ENCODE measurements at places on chromosomes 1 and 21.
A peak's percentile ranks its signal among the peaks of the same experiment; 100 is the strongest.

- no peak for DNase-seq
Measured at GRCh38 chr1:157088607-157089006, 11.0 kb downstream of the ETV3L start.

GRCh38 chr1:115337633-115338456 is at the start of gene NGF:
Gene NGF, minus strand, starts transcription at chr1:115338249. Its CDS starts 51,454 bp downstream, at chr1:115286795.
- DNase-seq = no peak

DNA sequence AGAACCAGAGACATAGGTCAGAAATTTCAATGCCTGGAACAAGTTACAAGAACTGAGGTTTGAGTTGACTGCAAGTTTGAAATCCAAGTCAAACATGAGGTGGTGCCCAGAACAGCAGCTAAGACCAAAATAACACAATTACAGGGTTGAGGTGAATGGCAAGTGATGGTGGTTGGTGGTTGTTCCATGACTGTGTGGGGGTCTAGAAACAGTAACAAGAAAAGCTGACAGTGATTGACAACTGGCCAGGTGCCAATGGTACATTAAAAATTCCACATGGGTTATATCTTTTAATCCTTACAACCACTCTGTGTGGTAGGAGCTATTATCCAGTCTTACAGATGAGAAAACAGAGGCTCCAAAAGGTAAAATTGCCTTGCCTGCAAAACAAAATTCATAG is 32.0 kb downstream of the RIMS3 start:
- DNase-seq = no peak

DNA sequence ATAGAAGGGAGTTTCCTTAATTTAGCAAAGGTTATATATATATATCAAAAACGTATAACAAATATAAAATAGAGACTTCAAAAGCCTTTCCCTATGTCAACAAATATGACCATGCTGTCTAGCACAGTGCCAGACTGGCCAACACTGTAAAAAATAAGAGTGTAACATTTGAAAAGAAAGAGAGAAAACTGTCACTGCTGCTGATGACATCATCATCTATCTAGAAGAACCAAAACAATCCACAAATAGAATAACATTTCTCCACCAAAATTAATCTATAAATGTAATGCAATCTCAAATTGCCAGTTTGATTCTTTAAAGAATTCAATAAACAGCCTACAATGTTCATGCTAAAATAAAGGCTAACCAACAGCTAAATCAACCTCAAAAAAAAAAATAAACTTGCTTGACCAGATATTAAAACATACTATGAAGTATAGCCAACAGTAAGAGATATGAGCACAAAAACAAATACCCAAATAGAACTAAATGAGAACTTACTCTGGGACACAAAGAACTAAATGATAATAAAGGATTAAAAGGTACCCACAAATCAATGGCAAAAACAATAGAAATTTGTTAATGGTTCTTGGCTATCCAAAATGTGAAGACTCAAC is 50.2 kb downstream of the ENAH start:
- DNase-seq = no peak

- no peak for DNase-seq
Measured at GRCh38 chr1:224563666-224564065, 52.5 kb upstream of the CNIH3 start.

GRCh38 chr1:222616525-222616924 is 1.4 kb upstream of the MIA3 start:
- no peak for DNase-seq

DNA sequence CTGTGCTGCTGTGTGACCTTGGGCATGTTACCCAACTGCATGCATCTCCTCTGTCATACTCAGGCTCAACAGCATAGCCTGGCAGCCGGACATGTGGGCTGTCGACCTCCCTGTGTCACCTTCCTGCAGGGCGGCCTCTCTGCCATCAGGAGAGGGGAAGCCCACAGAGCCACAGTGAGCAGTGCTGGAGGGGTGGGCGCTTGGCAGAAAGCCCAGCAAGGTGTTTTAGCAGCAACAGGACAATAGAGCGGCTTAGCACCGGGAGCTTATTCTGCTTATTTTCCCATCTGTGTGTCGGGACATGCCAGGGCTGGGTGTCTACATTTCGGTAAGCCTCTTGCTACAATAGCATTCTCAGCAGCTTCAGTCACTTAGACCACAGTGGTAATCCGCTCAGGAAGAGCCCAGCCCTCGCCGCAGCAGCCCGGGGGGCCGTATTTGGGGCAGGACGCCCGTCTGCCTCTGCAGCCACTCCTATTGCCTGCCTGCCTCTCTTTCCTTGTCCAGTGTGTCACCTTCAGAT is 22.8 kb upstream of the CDK18 start:
- DNase-seq = no peak

- peak; percentile 92 for DNase-seq
Measured at GRCh38 chr1:85229574-85230097, 28.8 kb upstream of the SYDE2 start.

DNA sequence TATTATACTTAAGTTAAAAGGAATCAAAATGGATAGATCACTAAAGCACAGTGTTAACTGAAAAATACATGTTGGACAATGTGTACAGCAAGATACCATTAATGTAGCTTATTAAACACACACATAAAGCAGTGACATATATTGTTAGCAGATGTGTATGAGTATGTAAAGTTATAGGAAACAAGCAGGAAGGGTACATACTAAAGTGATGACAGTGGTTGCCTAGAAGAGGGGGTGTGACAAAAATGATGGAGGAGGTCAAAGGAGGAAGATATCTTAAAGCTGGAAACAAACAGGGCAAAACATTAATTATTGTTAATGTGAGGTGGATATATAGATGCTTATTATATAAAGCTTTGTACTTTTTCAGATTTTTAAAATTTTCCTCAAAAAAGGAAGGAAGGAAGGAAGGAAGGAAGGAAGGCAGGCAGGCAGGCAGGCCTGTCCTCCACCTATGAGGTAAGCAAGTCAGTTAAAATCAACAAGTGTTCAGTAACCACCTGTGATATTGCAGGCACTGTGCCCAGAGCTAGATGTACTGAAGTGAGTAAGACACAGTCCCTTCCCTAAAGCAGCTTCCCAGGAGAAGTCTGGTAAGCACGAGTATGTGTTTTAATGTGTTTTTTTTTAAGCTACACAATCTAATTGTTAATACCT is 252.9 kb upstream of the NR5A2 start:
- DNase-seq = no peak

GRCh38 chr21:37866027-37866426 is 50.2 kb downstream of the KCNJ6 start:
- DNase-seq = no peak

DNA sequence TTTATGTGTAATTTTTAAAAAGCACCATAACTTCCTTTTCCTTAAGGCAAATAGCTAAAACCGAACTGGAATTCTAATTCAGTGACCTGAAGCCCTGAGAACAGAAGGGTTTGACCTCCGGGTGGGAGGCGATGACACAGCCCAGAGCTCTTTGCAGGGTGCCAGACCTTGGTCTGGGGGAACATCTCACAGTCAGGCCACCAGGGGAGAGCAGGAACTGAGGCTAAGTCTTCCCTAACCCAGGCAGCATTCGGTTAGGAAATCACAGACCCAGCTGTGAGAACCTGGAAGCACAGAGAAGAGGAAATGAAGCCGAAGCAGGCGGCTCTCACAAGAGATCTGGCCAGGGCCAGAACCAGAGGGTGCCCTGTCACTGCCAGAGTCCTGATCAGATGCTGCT is 444.8 kb downstream of the TTLL7 start:
- DNase-seq = no peak

DNA sequence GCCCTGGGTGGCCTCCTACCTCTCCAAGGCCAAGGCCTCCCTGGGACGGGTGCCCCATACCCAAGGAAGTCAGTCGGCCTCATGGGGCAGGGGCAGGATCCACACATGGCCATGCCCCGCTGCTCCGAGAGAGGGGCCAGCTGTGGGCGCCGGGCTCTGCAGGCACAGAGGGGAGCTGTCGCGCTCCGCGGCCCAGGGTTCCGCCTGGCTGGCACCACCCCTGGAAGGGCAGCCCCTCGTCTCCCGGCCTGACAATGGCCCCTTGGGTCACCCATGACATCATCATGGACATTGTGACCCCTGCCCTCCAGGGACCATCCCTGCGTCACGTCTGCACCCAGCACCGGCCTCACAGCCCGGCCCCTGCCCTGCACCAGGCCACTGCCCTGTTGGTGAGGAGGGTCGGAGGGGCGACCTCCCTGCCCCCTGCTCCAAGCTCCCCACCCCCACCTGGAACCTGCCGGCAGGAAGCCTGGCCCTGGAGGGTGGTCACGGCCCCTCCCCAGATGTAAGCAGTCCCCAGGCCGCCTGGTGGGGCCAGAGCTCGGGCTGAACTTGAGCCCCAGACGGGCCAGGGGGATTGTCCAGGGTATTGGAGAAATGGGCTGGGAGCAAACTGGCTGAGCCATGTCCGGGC is 5.8 kb downstream of the TTLL10 start:
- no peak for DNase-seq

GRCh38 chr1:33724348-33724747 is 139.5 kb upstream of the HMGB4 start:
- no peak for DNase-seq

DNA sequence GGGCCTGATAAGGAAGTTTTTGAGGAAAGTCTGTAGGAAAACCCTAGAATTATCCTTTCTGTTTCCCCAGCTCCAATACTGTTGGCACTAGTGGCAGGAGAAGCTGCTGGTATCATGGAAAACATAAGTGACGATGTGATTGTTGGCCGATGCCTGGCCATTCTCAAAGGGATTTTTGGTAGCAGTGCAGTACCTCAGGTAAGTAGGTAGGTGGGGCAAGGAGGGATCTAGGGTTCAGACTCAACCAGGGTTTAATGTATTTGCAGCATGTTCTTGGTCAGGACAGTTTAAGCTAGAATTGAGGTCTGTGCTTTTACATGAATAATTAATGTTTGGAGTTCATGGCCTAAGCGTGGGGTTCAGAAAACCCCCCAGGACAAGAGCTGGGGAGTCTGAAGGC is 62.1 kb downstream of the KDM1A start:
- no peak for DNase-seq
